PC-9 (cell line): ENCODE measurements at places on chromosomes 6 and 20. TPM values are rescaled to one million over a fixed set of nuclear protein-coding genes. Genes with fewer than 3 reads are reported as not detected.
A peak's percentile ranks its signal among the peaks of the same experiment; 100 is the strongest.

HMGCLL1 gene
- total RNA-seq, result 0.39 and 0.68 TPM in 2 replicates

BTN1A1 gene
- total RNA-seq, result not detected in 2 replicates

UBD gene
- not detected in 2 replicates for total RNA-seq

SCUBE3 gene
- 0.10 and 0.17 TPM in 2 replicates for total RNA-seq

PSORS1C2 gene
- not detected in 2 replicates for total RNA-seq

METTL24 gene
- not detected in 2 replicates for total RNA-seq

DLL1 gene
- total RNA-seq, result not detected in 2 replicates

CASP8AP2 gene
- total RNA-seq, result 14.7 and 17.4 TPM in 2 replicates

DNA sequence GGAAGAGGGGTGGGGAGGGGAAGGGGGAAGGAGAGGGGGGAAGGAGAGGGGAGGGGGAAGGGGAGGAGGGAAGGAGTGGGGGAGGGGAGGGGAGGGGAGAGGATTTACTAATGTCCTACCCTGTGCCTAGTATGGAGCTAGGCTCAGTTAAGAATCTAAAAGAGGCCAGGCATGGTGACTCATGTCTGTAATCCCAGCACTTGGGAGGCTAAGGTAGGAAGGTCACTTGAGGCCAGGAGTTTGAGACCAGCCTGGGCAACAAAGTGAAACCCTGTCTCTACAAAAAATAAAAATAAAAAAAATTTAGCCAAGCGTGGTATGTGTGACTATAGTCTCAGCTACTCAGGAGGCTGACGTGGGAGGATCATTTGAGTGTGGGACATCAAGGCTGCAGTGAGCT lies 13.0 kb downstream of the UBE2J1 start:
- no peak for DNase-seq

DNA sequence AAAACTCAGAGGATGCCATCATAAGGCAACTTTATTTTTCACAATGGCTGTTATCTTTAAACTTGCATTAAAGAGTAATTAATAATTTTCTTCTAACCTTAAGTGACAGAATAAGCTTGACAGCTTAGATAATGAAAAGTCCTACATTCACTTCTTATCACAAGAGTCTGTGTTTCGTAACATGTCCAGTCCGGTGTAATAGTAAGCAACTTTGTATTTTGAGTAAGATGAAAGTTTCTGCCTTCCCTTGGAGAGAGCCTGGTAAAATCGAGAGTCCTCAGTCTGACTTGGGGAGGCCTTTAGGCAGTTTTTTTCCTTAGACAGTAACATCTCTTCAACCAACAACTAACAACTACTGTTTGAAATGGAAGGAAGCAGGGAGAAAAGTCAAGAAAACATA lies 195.6 kb downstream of the GRM1 start:
- DNase-seq, result no peak

GRCh38 chr20:52269321-52269720 lies 77.7 kb upstream of the ZFP64 start:
- no peak for DNase-seq

- peak; percentile 59 for DNase-seq
Measured at GRCh38 chr20:43949741-43950618, 35.3 kb downstream of the TOX2 start.

DNA sequence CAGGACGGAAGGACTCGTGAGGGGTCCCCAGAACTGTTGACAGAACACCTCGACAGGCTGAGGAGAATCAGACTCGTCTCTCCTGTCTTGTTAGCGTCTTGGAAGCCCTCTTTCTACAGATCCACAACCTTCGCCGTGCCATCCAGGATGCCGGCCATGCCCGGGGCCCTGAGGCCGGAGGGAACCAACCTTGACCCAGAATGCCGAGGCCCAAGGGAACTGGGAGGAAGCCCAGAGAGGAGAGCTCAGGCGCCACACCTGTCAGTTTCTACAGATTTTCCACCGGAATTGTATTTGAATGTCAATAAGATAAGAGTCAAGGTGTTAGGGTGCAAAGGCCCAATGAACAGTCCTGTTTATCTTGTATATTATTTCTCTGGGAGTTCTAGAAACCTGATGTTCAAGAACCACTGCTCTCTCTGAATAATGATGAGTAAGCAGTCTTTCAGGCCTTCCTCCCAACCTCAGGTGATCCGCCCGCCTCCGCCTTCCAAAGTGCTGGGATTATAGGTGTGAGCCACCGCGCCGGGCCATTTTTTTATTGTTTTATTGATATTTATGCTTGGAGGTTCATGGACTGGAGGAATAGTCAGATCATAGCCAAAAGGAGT lies 799 bp upstream of the ME1 start:
- DNase-seq, result peak; percentile 68

- no peak for DNase-seq
Measured at GRCh38 chr6:88535306-88535705, 369.2 kb upstream of the CNR1 start.

GRCh38 chr6:145600299-145600698 lies 135.0 kb downstream of the EPM2A start:
- no peak for DNase-seq

DNA sequence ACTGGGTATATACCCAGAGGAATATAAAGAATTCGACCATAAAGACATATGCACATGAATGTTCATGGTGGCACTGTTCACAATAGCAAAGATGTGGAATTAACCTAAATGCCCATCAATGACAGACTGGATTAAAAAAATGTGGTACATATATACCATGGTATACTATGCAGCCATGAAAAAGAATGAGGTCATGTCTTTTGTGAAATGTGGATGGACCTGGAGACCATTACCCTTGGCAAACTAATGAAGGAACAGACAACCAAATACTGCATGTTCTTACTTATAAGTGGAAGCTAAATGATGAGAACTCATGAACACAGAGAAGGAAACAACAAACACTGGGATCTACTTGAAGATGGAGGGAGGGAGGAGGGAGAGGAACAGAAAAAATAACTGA lies 186.7 kb upstream of the SSTR4 start:
- no peak for DNase-seq

DNA sequence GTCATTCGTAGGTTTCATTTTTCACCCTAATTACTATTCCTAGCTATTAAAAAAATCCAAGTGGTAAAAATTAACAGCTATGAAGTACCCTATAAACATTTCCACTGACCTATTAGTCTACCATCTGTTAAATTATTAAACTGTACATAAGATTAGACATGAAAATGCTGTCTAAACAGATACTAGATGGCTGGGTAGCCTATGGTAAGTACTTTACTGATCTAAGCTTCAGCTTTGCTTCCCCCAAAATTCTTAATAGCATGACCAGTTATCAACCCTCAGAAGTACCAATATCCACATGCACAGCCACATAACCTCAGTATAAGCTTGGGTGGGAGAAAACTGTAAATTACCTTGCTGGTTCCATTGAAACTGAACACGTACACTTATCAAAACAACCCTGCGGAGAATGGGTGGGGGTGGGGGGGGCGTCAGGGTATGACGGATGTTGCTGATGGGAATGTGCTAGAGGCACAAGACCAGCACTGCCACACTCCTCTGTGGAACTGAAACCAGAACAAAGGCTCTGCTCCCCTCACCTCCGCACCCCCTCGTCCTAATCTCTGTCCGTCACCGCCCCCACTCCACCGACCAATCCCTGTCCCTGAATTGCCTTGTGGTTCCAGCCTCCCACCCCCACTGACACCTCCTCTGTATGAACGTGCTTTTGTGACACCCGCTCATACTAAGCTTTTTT lies 45.3 kb downstream of the B4GALT5 start:
- DNase-seq, result no peak

DNA sequence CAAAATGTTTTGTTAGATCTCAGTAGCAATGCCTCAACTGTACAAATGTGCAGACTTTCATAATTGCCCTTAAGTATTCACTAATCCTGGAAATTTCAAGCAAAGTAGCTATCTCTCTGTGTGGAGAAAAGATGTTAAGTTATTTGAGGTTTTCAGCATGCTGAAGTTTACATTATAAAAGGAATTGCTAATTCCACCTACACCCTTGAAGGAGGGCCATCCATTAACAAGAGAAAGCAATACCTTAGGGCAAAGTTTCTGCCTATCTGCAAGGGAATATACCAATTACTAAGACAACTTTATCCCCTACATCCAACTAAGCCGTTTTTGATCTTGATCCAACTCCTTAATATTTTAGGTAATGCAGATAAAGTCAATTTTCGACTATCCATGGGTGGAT lies 380.7 kb upstream of the BTBD3 start:
- DNase-seq, result no peak

- no peak for DNase-seq
Measured at GRCh38 chr20:3622406-3622805, 40.8 kb downstream of the GFRA4 start.

- peak; percentile 77 for DNase-seq
Measured at GRCh38 chr6:72952808-72953630, 272.3 kb downstream of the KHDC1L start.

DNA sequence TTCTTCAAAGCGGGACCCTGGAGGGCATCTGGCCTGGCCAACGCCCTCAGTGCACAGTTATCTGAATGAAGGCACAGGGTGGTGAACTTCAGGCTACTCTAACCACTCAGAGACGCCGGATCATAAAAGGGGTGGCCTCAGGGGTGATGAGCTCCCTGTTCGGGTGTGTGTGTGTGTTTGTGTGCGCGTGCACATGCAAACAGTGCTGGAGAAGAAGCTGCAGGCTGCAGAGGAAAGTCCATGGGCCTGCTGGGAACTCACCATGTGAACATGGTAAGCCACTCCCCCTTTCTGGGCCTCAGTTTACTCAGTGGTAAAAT lies 42.0 kb downstream of the KIAA1755 start:
- DNase-seq, result no peak

- no peak for DNase-seq
Measured at GRCh38 chr6:373773-374724, 17.5 kb upstream of the IRF4 start.

DNA sequence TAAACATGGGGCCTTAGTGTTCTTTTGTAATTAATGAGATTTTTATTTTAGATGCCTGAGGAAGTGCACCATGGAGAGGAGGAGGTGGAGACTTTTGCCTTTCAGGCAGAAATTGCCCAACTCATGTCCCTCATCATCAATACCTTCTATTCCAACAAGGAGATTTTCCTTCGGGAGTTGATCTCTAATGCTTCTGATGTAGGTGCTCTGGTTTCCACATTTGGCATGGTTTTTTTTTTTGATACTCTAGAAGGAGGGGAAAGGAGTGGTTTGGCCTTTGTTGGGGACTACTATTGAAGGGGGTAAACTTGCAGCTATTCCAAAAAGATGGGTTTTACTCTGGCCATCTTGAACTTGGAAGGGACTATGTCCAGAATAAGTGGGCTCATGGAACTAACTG lies 1.7 kb downstream of the HSP90AB1 start:
- no peak for DNase-seq

DNA sequence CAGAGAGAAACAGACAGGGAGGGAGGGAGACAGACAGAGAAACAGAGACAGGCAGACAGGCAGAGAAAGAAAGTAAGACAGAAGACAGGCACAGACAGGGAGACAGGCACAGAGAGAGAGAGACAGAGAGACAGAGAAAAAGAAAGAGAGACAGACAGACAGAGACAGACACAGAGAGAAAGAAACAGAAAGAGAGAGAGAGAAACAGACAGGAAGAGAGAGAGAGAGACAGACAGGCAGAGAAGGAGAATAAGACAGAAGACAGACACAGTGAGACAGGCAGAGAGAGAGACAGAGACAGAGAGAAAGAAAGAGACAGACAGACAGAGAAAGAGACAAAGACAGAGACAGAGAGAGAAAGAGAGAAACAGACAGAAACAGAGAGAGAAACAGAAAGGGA lies 754.8 kb upstream of the DEFB115 start:
- no peak for DNase-seq

- no peak for DNase-seq
Measured at GRCh38 chr6:43953256-43953655, 174.0 kb downstream of the MRPL14 start.
